Esophagus squamous epithelium (tissue), 5 donors: ENCODE measurements at places on chromosomes 13 and 19. TPM values are rescaled to one million over a fixed set of nuclear protein-coding genes. Genes with fewer than 3 reads are reported as not detected.

DNA sequence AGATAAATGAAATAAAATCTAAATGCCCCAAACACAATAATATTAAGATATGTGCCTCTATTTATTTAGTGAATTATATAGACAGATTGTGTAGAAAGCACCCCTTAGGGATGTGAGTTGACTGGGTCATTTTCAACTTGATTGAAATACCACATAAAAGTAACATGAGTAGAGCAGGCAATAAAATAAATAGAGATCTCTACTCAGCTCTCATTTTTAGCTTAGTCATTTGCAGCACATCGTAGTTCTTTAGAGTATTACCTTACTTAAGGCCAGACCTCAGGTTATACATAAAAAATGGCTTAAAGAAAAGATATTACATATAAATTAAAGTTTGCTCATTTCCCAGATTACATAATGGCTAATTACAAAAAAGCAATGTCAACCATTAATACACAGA is 1525.6 kb upstream of the PRR20A start:
- no peak for DNase-seq

DNA sequence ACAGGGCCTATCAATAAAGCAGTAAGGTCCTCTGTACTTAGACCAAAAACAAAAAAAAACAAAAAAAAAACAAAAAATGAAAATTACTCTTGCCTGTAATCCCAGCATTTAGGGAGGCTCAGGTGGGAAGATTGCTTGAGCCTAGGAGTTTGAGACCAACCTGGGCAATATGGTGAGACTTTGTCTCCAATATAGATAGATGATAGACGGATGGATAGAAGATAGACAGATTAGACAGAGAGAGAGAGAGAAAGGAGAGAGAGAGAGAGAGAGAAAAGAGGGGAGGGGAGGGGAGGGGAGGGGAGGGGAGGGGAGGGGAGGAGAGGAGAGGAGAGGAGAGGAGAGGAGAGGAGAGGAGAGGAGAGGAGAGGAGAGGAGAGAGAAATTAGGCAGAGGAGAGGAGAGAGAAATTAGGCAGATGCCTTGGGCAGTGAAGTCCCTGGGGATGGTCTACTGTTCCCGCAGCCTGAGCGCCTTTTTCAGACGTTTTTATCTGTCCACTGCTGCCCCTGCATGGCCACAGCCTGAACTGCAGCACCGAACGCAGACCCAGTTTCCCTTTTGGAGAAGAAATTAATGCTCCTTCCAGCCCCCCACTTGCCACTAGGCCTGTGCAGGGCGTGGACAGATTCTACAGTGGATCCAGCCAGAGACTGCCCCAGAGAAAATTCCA is 9.8 kb upstream of the ZNF627 start:
- DNase-seq: no peak

Gene BEST2
- not detected for total RNA-seq

- DNase-seq: no peak
Observed at GRCh38 chr13:113114511-113115362, 7.9 kb upstream of the F10 start.

GRCh38 chr13:40206241-40207000 is 460.0 kb downstream of the FOXO1 start:
- DNase-seq: no peak

Gene NTF4
- 1.3 TPM for total RNA-seq

DNA sequence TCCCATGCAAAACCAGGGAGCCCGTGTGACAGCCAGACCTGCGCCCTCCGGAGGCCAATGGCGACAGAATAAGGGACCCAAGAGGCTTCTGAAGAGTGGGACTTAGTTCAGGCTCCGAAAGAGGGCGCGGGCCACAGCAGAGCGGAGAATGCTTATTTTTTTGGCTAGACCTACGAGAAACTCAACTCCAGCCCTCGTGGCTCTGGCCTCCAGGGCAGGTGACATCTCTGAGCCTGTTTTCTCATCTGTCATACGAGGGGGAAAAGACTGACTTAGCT is 23.0 kb downstream of the DPP9 start:
- DNase-seq: no peak

DNA sequence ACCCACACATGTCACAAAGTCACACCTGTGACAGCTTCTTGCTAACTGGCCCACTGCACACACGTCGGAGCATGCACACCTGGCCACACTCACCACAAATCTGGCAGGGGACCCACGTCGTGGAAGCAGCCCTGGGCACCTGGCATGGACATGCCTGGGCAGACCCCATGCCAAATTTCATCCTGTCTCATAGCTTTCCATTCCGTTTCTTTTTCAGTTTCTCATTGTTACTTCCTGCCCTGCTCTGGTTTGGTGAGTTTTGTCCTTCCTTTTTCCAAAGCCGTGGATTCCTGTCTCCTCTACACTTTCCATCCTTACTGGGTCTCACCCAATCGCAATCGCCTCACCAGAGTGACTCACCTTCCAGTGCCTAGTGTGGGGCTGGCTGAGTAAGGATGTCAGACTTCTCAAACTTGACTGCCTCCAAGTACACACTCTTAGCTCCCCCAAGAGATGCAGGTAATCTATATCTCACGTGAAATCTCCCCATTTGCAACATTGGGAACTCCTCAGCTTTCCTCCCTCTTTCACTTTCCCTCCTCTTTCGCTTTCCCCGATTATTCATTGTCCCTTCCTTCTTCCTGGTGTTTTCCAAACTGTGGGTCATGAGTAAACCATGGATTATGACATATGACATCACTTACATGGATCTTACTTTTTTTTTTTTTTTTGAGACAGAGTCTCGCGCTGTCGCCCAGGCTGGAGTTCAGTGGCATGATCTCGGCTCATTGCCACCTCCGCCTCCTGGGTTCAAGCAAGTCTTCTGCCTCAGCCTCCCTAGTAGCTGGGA is 1.6 kb upstream of the BBC3 start:
- no peak for DNase-seq

Gene LRRC63
- not detected for total RNA-seq

Gene ANGPTL8
- not detected for total RNA-seq

Gene FOSB
- 3.3 TPM for total RNA-seq

DNA sequence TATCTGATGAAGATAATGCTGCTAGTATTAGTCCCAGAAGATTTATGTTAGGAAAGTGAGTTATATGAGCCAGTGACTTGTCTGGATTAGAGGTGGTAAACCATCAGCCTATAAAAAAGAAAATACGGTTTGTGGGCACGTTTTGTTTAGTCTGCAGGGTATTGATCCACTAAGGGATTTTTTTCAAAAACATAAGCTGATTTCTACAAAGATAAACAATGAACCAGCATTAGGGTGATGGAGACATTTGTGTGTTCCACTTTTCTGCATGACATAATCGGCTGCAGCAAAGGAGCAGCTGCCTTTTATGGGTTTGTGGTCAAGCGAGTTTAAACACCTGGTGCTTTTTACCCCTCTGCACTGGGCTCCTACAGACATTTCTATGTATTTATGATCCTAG is 836.4 kb upstream of the GPC6 start:
- no peak for DNase-seq

- DNase-seq: no peak
Observed at GRCh38 chr13:33953203-33953602, 135.3 kb downstream of the RFC3 start.

Gene GADD45GIP1
- 48.5 TPM for total RNA-seq

DNA sequence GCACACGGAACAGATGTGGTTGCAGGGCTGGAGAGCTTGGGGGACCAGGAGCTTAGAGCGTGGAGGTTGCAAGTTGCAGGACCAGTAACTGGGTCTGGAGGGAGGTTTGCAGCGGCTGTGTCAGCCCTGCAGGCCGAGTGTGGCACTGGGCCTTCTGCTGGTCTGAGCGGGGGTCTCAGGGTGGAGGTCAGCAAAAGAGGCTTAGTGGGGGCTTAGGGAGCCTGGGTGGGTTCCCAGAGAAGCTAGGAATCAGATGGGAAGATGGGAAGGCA is 5.8 kb upstream of the HCN2 start:
- DNase-seq: no peak

- DNase-seq: no peak
Observed at GRCh38 chr13:33099860-33100259, 83.6 kb downstream of the KL start.

- no peak for DNase-seq
Observed at GRCh38 chr19:42596391-42597072, 1.8 kb upstream of the CEACAM8 start.

DNA sequence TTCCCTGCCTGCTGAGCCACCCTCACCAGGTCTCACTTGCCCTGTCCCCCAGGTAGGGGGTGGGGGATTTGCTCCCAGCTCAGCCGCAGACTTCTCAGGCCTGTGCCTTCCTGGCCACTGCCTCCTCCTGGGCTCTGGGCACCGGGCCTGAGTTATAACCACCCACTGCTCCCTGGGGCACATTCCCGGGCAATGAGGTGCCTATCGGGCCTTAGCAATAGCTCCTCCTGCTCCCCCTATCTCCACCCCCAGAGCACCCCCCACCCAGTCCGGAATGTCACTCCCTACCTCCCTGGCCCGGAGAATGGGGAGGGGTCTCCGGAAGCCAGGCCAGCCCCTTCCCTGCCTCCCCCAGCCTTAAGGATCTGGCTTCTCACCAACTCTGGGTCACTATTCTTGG is at the start of gene KLK5:
TSS of gene KLK5 (minus strand) at position 129 of the 400 bp plus-strand sequence. CDS start 381 bp downstream, outside the sequence.
- no peak for DNase-seq

DNA sequence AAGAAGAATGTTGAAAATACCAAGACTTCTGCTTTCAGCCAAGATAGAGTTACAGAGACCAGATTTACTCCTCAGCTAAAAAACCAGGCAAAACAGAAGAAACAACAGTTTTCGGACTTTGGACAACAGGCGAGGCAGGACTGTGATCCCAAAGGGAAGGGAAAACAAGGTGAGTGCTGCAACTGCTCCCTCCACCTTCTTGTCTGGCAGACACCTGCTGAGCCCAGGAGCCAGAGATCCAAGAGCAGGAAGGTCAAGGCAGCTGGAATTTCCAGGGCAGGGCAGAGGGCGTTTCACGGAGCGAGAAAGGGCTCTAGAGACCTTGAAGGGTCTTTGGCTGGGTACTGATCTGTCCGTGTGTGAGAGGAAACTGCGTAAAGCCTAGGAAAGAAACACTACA is 32.9 kb upstream of the SLC7A9 start:
- DNase-seq: no peak

DNA sequence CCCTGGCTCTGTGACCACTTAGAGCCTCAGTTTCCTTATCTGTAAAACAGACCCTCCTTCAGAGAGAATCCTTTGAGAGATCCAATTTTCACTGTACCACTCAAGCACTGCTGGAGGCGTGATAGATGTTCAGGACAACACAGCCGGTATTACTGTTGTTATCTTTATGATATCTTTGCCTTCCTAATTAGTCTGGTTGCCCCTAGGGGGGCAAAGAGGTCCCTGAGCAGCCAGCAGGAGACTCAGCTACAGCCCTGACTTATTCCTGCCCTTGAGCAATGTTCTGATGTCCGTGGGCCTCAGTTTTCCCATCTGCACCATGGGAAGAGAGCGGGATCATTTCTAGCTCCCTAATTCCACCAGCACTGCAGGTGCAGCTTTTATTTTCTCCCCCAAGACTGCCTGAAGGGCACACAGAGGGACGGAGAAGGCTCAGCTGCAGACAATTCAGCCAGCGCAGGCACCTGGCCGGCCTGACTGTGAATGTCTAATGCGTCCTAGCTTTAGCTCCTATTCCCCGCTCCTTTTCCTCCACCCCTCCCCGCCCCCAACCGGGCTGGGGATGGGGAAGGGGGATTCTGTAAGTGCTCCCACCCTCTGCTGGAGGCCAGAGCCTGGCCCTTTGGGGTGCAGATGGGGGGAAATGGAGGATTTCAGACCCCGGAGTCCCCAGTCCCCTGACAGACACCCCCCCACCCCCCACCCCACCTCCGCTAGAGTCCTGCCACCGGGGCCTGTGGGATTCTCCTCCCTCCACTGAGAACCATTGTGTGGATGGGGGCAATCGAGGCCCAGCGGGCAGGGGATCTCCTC is 16.2 kb downstream of the TLE5 start:
- no peak for DNase-seq

- DNase-seq: no peak
Observed at GRCh38 chr13:24237356-24237755, 72.0 kb upstream of the C1QTNF9 start.

DNA sequence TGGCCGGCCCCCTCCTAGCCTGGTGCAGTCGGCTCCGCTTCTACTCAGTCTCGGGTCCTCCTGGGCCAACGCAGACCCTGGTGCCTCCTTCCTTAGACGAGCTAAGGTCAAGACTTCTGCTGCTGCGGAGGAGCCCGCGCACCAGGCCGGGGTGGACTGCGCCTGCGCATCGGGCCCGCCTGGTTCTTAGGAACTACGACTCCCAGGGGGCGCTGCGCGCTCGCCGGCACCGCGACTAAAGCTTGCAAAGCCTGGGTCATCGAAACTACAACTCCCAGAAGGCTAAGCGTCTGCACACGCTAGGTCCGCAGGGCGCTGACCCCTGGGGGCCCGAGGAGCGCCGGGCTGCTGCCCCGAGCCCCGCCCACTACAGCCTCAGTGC is at the start of gene ZNF835:
TSS of gene ZNF835 (minus strand) at position 145 of the 382 bp plus-strand sequence. CDS start 6,559 bp downstream, outside the sequence.
- peak; percentile 28 for DNase-seq

GRCh38 chr19:46599716-46600373 is 1.3 kb upstream of the CALM3 start:
- no peak for DNase-seq

GRCh38 chr13:66347486-66348117 is 882.5 kb downstream of the PCDH9 start:
- DNase-seq: no peak

GRCh38 chr19:32647361-32647760 is 27.6 kb downstream of the ANKRD27 start:
- DNase-seq: no peak

- DNase-seq: peak; percentile 58
Observed at GRCh38 chr13:20174656-20175405, 14.0 kb upstream of the GJA3 start.

DNA sequence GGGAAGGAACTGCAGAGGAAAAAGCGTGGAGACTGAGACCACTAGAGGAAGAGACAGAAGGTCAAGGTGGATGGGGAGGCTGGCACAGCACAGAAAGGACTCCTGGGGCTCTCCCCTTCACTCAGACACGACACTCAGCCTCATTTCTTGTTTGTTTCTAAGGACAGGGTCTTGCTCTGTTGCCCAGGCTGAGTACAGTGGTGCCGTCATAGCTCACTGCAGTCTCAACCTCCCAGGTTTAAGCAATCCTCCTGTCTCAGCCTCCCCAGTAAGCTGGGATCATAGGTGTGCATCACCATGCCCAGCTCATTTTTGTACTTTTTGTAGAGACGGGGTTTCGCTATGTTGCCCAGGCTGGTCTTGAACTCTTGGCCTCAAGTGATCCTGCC is 11.4 kb upstream of the SEMA6B start:
- no peak for DNase-seq

DNA sequence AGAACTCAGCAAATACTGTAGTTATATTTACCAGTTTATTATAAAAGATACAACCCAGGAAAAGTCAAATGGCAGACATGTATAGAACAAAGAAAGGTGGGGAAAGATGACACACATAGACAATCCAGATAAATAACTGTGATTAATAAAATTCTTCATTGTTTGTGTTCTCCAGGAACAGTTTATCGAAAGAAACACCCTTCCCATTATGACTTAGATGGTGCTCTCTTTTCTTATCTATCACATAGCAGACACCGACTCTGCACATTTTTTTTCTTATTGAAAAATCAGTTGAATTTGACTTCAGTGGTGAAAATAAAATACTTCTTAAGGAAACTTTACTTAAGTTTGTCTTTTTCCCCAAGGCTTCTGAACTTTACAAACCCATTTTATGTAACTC is 6.2 kb downstream of the ZNF708 start:
- DNase-seq: no peak
